ENCODE measurements at places on chromosomes 2 and 18.

- DNase-seq: no peak
These were observed 62.4 kb upstream of the ATG16L1 start for GRCh38 chr2:233189025-233189424.

- no peak for DNase-seq
These were observed 110.2 kb upstream of the TRIB2 start for GRCh38 chr2:12606472-12607000.

DNA sequence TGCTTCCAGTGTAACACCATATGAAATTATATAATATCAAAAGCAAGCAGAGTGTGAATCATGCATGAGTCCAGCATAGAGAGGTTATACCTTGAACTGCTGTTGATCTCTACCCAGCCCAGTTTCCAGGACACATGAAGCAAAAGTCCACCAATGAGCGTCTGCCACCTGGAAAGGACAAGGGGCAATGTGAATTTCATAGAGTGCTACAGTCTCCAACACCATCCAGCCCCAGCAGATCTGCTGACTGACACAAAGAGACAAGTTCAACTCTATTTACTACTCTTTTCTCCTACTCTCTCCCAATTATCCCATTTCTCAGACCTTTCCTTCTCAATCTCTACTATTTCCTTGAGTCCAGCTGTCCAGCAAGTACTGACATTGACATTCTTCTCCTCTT lies 31.8 kb upstream of the RIOK3 start:
- DNase-seq: no peak

DNA sequence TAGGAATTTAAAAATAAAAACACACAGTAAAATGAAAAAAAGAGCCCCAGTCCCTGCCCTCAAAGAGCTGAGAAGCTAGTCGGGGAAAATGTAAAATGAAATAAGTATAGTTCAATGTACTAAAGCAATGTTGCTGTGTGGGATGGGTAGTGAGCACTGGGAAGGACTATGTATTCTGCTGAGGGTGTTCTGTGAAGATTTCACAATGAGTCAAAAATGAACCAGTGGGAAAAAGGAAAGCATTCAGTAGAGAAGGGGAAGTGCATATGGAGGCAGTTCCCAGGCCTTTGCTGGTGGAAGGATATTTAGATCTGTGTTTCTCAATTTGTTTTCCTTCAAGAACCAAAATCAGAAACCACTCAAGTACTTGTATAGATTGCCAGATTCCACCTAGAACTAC lies 1094.7 kb upstream of the KLHL29 start:
- DNase-seq: no peak

DNA sequence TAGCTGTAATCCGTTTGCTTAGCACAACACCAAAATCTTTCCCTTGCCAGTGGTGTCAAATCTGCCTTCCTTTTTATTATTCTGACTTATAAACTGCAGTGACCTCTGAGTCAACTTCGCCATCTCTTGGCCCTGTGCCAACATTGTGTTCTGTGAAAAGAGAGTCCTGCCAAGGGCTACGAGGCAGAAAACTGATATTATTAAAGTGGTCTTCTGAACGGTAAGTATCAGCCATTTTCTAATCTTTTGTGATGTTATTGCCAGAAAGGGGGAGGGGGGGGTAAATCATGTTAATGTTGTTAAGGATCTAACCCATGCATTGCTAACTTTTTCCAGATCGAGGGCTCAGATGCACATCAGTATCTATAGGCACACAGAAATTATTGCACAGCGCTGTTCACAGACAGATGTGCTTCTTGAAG lies 121.5 kb upstream of the LTBP1 start:
- peak; percentile 1 for DNase-seq

GRCh38 chr2:86661333-86661732 lies 37.7 kb upstream of the RNF103 start:
- DNase-seq: no peak

Data from COR-L47 (cell line).